Thoracic aorta endothelial cell (primary cell): ENCODE measurements at places on chromosomes 6 and 20. TPM values are rescaled to one million over a fixed set of nuclear protein-coding genes. Genes with fewer than 3 reads are reported as not detected.

Gene LAMA2
- 3.9 and 5.8 TPM in 2 replicates for total RNA-seq

Gene SLC26A8
- total RNA-seq: under 0.01 TPM in 2 replicates

Gene JAG1
- 71.8 and 85.4 TPM in 2 replicates for total RNA-seq

Gene GSTA1
- total RNA-seq: not detected in 2 replicates

Gene ATP6V1G2
- 0.50 and 0.53 TPM in 2 replicates for total RNA-seq

Gene LHFPL5
- not detected in 2 replicates for total RNA-seq

Gene SPEF1
- 0.13 TPM in 1 of 2 replicates, not detected in the other for total RNA-seq

Gene WFDC8
- total RNA-seq: not detected in 2 replicates

Gene NHSL1
- total RNA-seq: 45.9 and 67.3 TPM in 2 replicates

Gene IRF4
- under 0.01 TPM in 1 of 2 replicates, not detected in the other for total RNA-seq

Gene LPA
- not detected in 2 replicates for total RNA-seq

Gene IP6K3
- total RNA-seq: not detected in 2 replicates

Gene CDSN
- not detected in 2 replicates for total RNA-seq

Gene PDRG1
- 3.8 and 4.7 TPM in 2 replicates for total RNA-seq

Gene CTAGE9
- total RNA-seq: not detected in 2 replicates

Gene MPC1
- 24.1 and 31.3 TPM in 2 replicates for total RNA-seq

Gene ZKSCAN8
- 22.6 and 23.9 TPM in 2 replicates for total RNA-seq

Gene NKX2-4
- total RNA-seq: not detected in 2 replicates
